ENCODE measurements at places on chromosomes 5 and 9.
A peak's percentile ranks its signal among the peaks of the same experiment; 100 is the strongest.

DNA sequence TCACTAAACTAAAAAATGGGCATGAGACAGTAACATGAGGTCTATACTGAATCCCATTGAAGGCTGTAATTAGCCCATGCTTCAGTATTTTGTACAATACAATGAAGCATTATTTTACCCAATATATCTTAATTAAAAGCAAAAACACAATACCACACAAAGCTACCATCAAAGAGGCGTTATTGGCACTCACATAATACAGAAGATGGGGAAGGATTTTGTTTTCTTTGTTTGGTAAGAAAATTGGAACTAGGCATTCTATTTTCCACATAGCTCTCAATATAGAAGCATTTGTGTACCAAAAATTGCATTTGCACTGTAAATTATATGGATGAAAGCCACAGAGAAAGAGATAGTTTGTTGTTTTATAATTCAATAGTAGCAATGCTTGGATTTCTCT is 761.0 kb downstream of the EFNA5 start:
- no peak for DNase-seq

GRCh38 chr5:69334793-69335268 is 2.2 kb upstream of the CCDC125 start:
- DNase-seq, result peak; percentile 81

GRCh38 chr5:81140943-81141342 is 92.2 kb upstream of the CKMT2 start:
- peak; percentile 81 for DNase-seq

DNA sequence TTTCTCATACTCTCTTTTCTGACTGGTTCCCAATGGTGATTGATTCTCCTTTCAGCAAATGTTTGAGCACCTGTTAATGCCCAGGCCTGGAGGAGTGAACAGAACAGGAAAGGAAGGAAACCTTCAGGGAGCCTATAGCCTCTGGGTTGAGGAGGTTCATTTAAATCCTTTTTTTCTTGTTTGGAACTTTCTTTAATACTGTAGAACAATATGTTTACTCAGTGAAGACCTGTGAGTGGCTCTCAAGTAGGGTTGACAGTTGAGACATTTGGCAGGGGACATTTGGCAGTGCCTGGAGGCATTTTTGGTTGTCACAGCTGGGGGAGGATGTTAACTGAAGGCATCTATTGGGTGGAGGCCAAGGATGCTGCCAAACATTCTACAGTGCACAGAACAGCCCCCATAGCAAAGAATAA is 6.1 kb upstream of the FAM120AOS start:
- DNase-seq, result no peak

- peak; percentile 21 for DNase-seq
Measured at GRCh38 chr9:38361473-38361850, 31.0 kb upstream of the ALDH1B1 start.

DNA sequence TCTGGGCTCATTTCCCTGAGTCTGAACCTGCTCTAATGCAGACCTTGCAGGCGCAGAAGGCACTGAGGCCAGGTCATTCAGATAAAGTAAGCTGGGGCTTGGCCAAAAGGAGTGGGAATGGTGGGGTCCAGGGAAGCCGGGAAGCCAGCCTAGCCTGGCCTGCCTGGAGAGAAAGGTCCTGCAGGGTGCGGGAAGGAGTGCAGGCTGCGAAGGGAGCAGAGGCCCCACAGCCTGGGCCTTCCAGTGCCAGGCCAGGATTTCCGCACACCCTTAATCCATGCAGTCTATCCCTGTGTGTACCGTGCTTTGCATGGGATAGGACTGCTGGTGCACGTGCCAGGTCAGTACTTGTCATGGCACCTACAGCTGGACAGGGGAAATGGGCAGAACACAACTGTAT is 3.6 kb upstream of the STING1 start:
- no peak for DNase-seq

- no peak for DNase-seq
Measured at GRCh38 chr5:89187883-89188465, 305.0 kb upstream of the MEF2C start.

- no peak for DNase-seq
Measured at GRCh38 chr9:106339882-106340281, 523.1 kb upstream of the ZNF462 start.

GRCh38 chr5:178366998-178367735 is 134.6 kb upstream of the PHYKPL start:
- no peak for DNase-seq

- no peak for DNase-seq
Measured at GRCh38 chr9:133303266-133304157, 28.5 kb upstream of the ABO start.

GRCh38 chr5:143914756-143915155 is 102.8 kb downstream of the HMHB1 start:
- no peak for DNase-seq

GRCh38 chr9:111193095-111193494 is 136.9 kb downstream of the OR2K2 start:
- no peak for DNase-seq

DNA sequence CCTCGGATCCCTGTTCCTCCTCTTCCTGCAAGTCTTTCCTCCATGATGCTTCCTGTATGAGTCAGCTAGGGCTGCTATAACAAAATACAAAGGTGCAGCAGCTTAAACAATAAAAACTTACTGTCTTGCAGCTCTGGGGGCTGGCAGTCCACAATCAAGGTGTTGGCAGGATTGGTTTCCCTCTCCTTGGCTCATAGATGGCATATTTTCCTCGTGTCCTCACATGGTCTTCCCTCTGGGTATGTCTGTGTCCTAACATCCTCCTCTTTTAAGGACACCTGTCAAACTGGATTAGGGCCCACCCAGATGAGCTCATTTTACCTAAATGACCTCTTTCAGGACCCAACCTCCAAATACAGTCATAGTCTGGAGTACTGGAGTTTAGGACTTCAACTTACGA is 117.5 kb downstream of the MED10 start:
- no peak for DNase-seq

- DNase-seq, result peak; percentile 72
Measured at GRCh38 chr5:74201334-74202081, 439.0 kb downstream of the ENC1 start.

DNA sequence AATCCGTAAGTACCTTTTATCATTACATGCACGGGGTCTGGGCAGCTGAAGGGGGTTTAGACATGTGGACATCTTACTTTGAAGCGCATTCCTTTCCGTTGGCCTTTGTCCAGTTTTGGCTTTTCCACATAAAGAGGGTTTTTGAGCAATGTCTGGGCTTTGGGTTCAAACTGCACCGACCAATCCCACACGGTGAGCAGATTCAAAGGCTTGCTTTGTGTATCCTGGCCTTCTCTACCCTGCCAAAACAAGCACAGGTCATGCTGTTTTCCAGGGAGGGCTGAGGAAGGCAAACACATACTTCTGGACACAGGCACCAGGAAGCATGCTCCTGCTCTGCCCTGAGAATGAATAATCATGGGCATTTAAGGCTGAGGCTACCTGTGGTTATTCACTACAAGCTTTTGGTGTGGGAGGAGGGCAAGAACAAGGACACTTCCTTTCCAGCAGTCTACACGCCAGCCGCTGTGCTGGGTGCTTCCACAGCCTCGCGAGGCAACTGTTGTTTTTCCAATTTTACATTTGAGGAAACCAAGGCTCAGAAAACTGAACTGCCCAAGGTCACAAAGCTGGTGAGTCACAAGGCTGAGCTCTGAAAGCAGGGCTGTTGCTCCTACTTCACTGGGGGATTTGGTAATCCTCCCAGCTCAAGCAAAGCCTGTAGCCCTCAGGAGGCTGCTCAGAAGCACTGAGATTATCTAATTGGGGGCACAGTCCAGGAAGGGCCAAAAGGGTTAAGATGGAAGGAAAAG is 59.8 kb upstream of the GOLPH3 start:
- peak; percentile 88 for DNase-seq

DNA sequence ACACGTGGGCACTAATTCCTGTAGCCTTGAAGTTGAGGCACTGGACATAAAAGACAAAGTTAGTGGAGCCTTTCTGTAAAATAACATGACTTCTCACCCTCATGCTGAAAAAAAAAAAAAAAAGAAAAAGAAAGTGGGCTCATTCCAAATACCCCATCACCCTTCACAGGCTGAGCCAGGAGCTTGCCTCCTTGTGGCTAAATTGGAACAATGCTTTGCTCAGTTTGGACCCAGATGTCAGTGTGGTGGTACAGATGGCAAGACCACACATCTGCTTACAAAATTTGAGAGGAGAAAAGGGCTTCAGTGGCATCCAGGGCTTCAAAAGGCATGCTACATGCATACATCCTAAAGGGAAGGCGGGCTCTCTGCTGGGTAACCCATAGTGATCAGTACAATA is 342.8 kb downstream of the EBF1 start:
- DNase-seq, result no peak

DNA sequence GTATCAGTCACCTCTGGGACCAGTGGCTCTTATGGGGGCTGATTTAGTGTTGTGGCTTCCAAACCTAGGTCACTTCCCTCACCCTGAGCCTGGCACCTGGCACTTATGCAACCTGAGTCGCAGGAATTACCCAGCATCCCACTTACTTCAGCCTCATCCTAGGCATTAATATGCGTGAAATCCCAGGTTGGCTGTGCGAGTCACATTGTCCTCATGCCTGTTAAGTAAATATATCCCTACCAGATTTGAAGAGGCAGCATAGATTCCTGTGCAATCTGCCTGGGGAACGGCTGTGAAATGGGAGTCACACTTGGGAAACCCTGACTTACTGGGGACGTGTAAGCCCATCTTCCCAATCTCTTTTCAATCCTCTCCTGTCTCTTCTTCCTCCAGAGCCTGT is 42.7 kb upstream of the AKNA start:
- DNase-seq, result no peak

GRCh38 chr5:35333366-35333765 is 103.1 kb upstream of the PRLR start:
- no peak for DNase-seq

DNA sequence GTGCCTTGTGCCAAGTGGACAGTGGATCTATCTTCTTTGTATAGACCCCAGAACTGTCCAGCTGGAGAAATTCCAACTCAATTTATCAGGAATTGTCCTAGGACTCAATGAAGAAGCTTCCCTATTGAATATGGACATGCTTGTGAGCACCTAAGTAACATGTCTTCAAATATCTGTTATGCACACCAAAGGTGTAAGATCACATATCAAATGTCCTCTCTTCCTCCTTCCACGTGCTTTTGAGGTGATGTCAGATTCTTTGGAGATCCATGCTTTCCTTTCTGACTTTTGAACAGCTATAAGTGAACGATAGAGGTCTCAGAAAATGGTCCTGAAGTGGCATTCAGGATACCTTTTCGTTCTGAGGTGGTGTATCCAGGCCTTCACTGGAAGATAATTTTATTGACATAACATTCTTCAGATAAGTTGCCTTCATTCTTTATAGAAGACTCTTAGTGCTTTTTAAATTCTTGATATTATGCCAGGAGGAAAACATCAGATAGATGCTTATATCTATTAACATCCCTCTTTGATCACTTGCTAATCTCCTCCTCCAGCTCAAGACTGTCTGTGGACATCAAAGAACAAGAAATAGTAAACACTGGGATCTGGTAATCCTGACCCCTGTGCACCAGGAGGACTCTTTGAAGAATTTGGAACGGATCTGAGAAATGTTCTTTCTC is 246.4 kb downstream of the SMARCA2 start:
- DNase-seq, result no peak

GRCh38 chr5:113250341-113250953 is 184.3 kb downstream of the TSSK1B start:
- DNase-seq, result peak; percentile 96

- peak; percentile 54 for DNase-seq
Measured at GRCh38 chr9:121765021-121765950, 113.9 kb downstream of the DAB2IP start.

- DNase-seq, result no peak
Measured at GRCh38 chr5:146719179-146719578, 159.4 kb downstream of the PPP2R2B start.

GRCh38 chr5:14739538-14739937 is 75.0 kb downstream of the OTULIN start:
- peak; percentile 57 for DNase-seq

DNA sequence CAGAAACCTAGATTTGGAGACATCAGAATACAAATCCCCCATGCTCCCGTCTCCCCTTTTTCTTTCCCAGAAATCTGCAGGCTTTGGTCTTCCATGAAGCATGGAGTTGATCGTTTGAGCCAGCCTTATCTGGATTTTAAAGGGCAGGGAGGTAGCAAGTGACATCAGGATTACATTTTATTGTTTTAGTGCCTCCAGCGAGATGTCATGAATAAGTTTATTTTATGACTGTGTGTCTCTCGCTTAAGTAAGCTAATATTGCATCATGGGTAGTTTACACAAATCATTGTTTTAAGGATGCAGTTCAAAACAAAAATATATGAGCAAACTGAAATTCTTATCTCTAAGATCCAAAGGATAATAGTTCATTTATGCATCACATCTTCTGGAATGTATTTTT is 50.7 kb upstream of the TNFSF8 start:
- DNase-seq, result no peak

DNA sequence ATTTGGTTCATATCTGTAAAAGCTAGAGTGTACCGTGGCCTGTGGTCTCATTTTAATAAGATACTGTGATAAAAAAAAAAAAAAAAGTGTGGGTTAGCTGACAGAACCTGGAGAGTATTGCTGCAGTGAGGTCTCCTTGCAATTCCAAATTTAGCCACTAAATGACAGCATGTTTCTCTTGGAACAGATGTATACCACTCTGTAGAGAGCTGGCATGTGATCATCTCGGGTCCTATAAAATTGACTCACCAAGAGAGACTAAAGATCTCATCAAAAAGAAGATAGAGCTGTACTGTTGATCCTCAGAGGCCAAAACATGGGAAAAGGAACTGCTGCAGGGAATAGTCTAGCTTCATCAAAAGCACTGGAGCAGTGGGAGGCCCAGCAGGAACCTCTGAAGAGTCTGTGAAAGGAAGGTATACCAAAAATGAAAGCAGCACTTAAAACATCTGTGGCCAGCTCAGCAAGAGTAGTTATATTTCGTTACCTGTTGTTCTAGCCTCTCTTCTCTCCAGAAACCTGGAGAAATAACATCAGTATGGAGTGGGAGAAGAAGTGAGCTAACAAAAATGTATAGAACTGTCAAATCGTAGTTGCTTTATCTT is 826.8 kb downstream of the EFNA5 start:
- peak; percentile 21 for DNase-seq

DNA sequence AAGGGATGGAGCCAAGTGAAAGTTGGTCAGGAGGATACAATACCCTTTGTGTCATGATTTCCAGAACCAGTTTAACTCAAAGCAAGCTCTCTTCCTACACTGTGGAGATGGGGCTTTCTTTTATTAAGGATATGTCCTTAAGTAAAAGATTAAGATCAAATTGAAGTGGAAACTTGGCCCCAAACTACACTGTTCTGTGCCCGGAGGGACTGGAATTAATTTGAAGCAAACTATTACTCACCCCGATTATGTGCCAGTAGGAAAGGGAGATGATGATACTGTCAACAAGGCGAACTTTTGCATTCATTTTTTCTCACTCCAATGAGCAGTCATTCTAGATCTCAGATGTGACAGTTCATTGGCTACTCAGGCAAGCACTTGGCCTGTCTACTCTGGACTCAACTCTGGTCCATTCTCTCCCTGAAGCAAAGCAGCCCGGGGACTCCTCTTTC is 186.7 kb downstream of the NTRK2 start:
- no peak for DNase-seq

DNA sequence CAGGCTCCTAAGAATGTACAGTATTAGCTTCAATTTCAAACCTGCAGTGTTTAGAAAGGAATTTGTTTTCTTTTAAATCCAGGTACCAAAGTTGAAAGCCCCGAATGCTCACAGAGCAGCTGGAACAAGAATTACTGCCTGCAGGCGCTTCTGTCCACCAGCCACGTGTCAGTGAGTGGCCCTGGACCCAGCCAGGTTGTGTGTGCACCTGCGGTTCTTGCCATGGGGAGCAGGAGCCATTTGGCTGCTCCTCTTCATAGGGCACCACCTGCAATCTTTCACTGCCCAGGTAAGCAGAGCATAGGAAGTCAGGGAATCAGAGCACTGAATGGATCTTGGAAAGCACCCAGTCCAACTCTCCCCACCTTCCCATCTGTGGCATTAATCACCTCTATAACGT is 79.5 kb upstream of the PIP5K1B start:
- no peak for DNase-seq
